CD4-positive, alpha-beta memory T cell (primary cell): ENCODE measurements at places on chromosomes 4 and X.

GRCh38 chr4:21795091-21795490 lies 153.5 kb downstream of the KCNIP4 start:
- DNase-seq, result peak; percentile 57

GRCh38 chr4:38193236-38193863 lies 233.2 kb downstream of the PTTG2 start:
- DNase-seq, result no peak

GRCh38 chr4:169383724-169384123 lies 113.0 kb upstream of the SH3RF1 start:
- DNase-seq, result no peak

DNA sequence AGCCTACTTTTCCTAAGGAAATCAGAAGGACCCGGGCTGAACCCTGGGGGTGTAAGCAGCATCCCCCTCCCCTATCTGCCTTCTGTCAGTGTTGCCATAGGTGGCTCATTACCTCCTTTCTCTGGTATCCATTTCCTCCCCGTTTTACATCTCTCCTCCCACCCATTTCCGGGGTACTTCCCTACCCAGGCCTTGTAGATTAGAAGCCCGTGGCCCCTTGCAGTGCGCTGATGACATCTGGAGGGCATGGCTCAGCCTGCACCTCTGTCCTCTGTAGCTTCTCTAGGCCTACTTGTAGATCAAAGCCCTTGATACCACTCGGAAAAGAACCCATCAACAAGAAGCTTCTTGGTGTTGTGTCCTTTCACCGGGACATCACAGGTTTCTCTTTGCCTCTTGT lies 71.8 kb downstream of the NBDY start:
- peak; percentile 68 for DNase-seq

DNA sequence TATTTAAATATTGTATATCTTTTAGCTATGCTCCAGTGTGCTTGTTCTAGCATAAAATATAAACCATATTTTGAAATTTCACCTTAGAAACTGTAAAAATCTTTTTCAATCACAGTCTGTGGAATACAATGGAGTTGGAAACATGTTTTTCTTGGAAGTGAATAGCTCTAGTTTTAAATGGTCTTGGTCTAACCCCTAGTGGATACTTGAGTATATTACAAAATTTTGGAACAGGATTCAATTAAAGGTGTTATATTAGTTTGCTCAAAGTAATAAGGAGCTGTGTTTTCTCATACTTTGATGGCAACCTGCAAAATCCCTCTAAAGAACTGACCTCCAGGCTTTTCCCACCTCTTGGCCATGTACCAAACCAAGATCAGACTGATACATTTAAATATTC lies 48.2 kb downstream of the STK26 start:
- DNase-seq, result no peak

DNA sequence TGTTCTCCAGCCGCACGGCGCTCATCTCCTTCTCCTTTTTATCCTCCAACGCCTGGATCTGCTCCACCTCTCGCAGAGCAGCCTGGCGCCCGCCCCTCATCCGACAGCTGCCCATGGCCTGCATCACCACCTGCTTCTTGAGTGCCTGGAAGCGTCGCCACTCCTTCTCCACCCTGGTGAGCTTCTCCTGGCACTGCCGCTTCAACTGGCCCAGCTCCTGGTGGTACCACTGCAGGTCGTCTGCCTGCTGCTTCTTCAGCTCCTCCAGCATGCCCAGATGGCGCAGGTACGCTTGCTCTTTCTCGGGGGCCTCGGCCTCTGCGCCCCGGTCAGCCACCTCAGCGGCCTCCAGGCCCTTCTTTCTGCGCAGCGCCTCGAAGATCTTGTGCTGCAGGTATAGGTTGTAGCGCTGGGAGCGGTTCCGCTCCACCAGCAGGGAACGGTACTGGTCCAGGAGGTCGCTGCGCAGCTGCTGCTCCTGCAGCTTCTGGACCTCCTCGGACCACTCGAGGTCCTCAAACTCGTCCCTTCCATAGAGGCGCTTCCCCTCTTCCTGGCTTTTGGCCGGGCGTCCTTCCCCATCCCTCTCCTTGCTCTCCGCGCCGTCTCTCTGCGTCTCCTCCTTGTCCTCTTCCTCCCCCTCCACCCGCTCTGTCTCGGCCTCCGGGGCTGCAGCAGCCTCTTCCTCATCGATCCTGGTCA lies 1.2 kb upstream of the TADA2B start:
- DNase-seq, result no peak

GRCh38 chrX:73561801-73562200 lies 1.2 kb upstream of the CHIC1 start:
- DNase-seq, result no peak

DNA sequence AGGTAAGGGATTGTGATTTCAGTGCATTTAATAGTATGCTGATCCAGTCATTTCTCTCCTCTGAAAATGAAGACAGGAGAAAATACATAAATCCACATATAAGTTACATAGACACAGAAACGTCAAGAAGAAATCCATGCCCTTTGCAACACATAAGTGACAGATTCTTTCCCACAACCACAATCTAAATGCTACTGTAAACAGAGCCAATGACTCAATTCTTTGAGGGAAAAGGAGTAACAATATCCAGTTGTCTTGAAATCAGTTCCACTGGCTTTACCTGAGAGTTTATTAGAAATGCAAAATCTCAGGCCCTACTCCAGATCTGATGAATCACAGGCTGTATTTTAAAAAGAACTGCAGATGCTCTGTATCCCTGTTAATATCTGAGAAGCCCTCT lies 66.4 kb downstream of the ARAP2 start:
- DNase-seq, result no peak

DNA sequence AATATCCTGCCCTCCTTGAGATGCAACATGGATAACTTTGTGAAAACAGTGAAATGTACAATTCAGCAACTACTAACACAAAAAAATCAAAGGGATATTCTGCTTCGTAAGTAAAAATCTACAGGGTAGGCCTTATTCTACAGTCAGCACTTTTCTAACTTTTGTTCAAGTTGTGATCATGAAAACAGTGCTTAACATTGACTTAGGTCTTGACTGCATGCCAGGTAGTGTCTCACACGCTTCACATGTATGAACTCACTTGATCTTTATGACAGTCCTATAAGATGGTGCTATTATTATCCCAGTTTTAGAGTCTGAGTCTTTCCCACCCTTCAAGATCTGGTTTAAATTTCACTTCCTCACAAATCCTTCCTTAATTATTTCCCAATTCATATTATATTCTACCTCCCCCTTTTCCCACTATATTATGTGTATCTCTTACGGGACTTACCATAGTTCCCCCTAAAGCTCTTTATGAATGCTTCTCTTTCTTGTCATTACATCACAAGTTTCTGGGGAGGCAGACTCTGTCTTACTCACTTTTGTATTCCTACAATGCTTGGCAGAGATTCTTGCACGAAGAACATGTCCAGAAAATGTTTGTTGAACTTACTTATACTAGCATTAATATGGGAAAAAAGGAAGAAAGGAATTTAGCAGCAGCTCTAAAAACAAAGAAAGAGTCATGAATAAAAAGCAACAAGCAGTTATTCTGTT lies 179.8 kb downstream of the SCFD2 start:
- DNase-seq, result no peak

GRCh38 chr4:7516773-7517144 lies 82.0 kb upstream of the PSAPL1 start:
- no peak for DNase-seq

DNA sequence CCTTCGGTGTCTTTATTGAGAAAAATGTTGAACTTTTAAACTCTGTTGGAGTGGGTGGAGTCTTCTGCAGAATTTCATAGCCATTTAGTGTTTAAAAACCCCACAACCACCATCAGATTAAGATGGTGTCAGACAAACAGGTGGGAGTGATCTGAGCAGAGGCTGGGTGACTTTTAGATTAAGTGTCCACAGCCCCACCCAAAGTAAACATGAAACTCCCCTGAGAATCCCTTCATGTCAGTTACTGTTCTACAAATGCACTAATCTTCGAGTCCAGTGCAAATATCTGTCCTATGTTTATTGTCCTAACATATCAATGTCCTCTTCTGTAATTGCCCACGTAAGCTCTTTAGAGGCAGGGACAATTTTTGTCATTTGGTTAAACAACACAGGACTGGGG lies 175.6 kb upstream of the RBPJ start:
- no peak for DNase-seq

DNA sequence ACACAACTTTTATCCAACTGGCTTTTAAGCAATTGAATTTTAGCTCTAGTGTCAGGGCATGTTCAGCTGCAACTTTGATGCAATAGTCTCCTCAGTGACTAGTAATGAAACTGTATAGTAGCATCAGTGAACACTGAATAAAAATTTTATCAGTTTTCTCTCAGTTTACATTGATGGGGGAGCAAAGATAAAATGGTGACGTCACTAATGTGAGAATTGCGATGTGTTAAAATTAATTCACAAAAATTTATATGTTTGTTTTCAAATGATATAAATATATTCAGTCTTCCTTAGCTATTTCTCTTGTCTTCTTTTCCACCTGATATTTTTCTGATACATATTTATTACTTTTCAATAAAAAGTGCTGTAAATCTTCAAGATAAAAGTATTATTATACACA lies 508.8 kb upstream of the AGA start:
- DNase-seq, result no peak

GRCh38 chrX:39935411-39936064 lies 162.2 kb downstream of the BCOR start:
- DNase-seq, result no peak

- DNase-seq, result no peak
Observed at GRCh38 chrX:2185341-2186082, 315.3 kb downstream of the DHRSX start.

- no peak for DNase-seq
Observed at GRCh38 chr4:47784222-47784621, 53.6 kb downstream of the CORIN start.

DNA sequence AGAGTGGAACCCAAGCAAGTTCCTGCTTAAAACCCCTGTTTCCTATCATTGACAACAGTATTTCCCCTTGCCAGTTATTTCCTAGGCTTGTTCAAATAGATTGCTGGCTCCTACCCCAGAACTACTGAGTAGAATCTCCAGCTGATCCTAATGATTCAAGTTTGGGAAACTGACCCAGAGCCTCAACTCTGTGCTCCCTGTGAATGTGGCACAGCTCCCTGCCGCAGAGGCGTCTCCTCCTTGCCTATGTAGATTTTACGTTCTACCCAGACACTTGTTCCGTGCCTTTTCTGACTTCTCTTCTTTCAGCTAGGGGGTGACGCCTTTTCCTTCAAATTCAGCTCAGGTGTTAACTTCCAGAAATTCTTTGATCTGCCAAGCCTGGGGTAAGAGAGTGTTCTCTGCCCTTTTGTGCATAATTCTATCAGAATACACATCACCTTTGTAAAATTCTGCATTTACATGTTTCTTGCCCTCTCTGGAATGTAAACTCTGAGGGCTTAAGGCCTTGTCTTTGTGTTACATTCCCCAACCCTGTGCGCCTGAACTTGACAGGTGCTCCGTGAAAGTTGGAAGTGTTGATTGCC lies 4.4 kb downstream of the LSM6 start:
- no peak for DNase-seq

DNA sequence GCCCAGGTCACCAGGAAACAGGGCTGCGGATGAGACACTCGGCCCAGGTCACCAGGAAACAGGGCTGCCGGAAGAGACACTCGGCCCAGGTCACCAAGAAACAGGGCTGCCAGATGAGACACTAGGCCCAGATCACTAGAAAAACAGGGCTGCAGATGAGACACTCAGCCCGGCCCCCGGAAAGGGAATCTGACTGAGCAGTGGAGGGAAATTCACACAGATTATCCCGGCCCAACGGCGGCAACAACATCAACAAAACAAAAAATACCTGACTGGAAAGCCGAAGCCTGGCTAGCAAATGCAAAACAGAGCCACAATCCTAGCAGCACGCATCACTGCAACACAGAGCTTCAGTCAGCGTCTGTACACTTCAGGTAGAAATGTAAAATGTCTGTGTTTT lies 20.7 kb downstream of the AFAP1 start:
- DNase-seq, result no peak

GRCh38 chrX:37371578-37371991 lies 22.4 kb downstream of the PRRG1 start:
- no peak for DNase-seq

DNA sequence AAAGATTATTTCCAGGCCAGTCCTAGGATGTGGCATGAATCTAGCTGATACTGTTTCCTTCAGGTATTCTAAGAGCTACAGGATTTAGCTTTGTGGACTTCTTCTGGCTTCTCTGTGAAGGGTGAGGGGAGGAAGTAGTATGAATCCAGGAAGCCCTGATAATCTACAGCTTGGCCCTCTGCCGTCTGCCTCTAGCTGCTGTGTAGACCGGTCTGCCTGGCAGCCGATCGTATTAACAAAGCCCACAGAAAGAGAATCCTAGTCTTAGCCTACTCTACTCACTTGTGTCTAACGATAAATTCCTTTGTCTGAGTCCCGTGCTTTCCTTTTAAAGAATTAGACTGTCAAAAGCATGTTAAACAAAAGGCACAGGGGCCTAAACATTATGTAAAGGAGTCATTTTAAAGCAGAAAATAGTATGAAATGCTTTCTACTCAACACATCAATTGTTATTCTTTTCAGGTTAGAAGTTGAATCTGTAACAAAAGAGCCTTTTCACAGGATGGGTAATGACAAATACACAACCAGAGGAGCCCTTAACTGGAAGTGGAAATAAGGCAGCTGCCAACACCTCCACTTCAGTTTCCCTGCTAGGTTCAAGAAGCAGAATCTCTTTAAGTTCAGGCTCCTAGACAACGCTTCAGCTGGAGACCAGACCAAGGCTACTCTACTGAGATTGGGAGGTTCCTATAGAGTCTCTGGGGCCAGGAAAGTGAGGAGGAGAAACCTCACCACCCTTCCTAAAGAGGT lies 48.9 kb upstream of the UCP1 start:
- no peak for DNase-seq

GRCh38 chr4:6907658-6908191 lies 1.9 kb upstream of the TBC1D14 start:
- DNase-seq, result no peak

DNA sequence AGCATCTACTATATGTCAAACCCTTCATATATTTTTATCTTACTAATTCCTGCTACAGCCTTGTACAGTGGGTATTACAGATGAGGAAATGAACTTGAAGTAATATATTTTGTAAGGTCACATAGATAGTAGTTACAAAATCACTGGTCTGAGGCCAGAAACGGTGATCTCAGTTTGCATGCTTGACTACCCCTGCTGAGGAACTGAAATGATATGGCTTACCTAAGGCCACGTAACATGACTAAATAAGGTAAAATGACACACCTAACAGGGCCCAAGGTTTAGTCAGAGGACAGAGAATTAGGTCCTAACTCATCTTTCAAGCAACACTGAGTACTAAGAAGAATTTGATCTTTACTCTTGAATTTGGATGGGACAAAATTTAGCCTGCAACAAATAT lies 1.5 kb upstream of the COMMD8 start:
- DNase-seq, result no peak

DNA sequence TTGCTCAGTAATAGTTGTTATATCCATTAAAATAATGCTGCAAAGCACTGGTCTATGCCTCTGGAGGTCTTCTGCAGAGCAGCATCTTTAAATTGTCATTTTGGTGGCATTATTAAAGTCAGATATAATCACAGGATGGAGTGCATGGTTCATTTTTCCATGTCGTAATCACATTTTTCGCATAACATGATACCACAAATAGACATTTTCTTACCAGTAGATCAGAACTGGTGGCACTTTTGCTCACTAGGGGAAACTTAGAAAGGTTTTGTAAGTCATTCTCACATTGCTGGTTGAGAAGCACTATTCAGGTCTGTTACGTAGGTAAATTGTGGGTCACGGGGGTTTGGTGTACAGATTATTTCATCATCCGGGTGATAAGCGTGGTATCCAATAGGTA lies 484.5 kb upstream of the PRKX start:
- DNase-seq, result no peak

GRCh38 chrX:35458142-35458541 lies 340.0 kb upstream of the MAGEB16 start:
- DNase-seq, result no peak

- DNase-seq, result no peak
Observed at GRCh38 chr4:140497747-140498636, at the start of gene MGAT4D. Gene MGAT4D, minus strand, starts transcription at chr4:140498293. Its CDS starts 71 bp downstream, at chr4:140498222.
